ENCODE measurements at places on chromosomes 12 and 14.

GRCh38 chr14:79665556-79665955 lies 545.7 kb downstream of the DIO2 start:
- DNase-seq: no peak

DNA sequence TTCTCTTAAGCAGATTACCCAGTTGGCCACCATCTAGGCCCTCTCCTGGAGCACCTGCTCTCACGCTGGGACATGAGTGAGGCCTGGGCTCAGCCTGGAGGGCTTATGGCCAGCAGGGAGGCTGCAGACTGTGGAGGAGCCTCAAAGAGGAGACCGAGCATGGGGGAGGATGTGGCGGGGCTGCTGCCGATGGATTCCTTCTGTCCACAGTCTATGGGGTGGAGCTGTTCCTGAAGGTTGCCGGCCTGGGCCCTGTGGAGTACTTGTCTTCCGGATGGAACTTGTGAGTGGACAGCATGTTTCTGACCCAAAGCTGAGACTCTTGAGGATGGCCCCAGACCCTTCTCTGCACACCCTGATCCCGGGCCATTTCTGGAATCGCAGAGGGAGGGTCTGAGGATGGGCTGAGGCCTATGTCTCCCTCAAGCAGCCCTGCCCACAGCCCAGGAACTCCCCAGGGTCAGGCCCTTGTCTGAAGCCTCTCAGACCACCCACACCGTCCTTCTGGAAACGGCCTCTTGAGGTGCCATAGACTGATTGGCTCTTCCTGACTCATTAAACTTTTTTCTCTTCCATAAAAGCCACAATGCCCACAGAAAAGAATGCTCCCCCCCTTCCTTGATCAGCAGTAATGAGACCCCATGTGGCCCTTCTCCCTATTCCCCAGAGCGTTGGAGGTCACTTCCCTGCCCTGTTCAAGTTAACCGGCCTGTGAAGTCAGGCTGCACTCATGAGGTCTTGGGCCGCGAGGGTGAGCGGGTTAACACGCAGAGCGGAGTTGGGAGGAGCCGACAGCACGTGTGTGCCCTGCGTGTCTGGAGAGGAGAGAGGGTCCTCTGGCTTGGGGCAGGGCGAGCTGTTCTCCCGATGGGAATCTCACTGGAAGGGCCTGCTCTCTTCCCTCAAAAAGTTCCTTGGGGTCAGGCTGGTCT lies 49.0 kb downstream of the SLC8B1 start:
- DNase-seq: no peak

- DNase-seq: no peak
Observed at GRCh38 chr12:78018171-78018910, 187.6 kb downstream of the NAV3 start.

GRCh38 chr14:95162641-95163040 lies 5.3 kb upstream of the DICER1 start:
- no peak for DNase-seq

DNA sequence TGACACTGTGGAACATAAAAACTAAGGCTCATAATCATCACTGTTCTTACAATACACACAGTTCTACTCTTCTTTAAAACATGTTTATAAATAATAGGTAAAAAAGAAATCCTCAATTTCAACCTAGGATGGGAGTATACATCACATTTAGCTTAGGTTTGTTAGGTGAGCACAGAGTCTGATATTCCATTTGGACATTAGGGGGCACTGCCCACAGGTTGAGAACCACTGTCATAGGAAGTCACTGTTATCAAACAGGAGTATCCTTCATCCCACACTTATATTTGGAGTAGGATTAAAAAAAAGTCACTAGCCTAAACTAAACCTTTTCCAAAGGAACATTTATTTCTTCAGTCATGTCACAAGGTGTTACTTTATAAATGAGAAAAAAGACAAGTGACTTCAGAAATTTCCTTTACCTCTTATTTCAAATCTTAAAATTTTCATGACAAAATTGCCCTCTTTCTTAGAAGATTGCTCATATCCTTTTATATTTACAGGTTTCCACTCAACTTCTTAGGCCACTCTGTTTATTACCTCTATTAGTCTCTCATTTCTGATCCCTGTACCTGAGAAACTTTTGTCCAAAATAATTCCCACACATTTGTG lies 240.6 kb downstream of the CPNE8 start:
- DNase-seq: peak; percentile 24
